ENCODE measurements at places on chromosomes 6 and 20. TPM values are rescaled to one million over a fixed set of nuclear protein-coding genes. Genes with fewer than 3 reads are reported as not detected.

RNF114 gene
- total RNA-seq = 90.6 TPM

EZR gene
- 69.4 TPM for total RNA-seq

PLA2G7 gene
- total RNA-seq = 0.53 TPM

AURKA gene
- 68.5 TPM for total RNA-seq

TAP2 gene
- total RNA-seq = 52.5 TPM

VSTM2L gene
- total RNA-seq = 0.51 TPM

SYNJ2 gene
- 3.9 TPM for total RNA-seq

LZTS3 gene
- 5.2 TPM for total RNA-seq

IRF4 gene
- 76.9 TPM for total RNA-seq

HSPA1L gene
- 0.29 TPM for total RNA-seq

CRISP3 gene
- total RNA-seq = not detected

BMP7 gene
- 6.8 TPM for total RNA-seq

PTK7 gene
- 19.7 TPM for total RNA-seq

GJA10 gene
- not detected for total RNA-seq

FUT9 gene
- total RNA-seq = not detected

COL20A1 gene
- not detected for total RNA-seq

USP49 gene
- total RNA-seq = 1.8 TPM

PAX1 gene
- total RNA-seq = not detected

GSTA3 gene
- total RNA-seq = not detected

SOBP gene
- total RNA-seq = 1.6 TPM

HLA-E gene
- total RNA-seq = 174 TPM

BTBD3 gene
- total RNA-seq = 78.9 TPM

ZSCAN23 gene
- total RNA-seq = 1.9 TPM

RIPOR3 gene
- not detected for total RNA-seq

LRRC1 gene
- 30.4 TPM for total RNA-seq

HCK gene
- not detected for total RNA-seq

BTN1A1 gene
- not detected for total RNA-seq

EEF1A1 gene
- 13,460 TPM for total RNA-seq

FAXC gene
- 27.7 TPM for total RNA-seq

DLGAP4 gene
- 17.4 TPM for total RNA-seq

REPS1 gene
- 66.4 TPM for total RNA-seq

FAM217A gene
- not detected for total RNA-seq

C6orf52 gene
- total RNA-seq = 0.63 TPM

ESR1 gene
- total RNA-seq = 0.26 TPM

DDX43 gene
- total RNA-seq = not detected

Measured in SK-MEL-5 (cell line).